Activated CD4-positive, alpha-beta memory T cell treated with anti-CD3 and anti-CD28 coated beads for 36 hours (primary cell): ENCODE measurements at places on chromosomes 3 and 15. TPM values are rescaled to one million over a fixed set of nuclear protein-coding genes. Genes with fewer than 3 reads are reported as not detected.

Gene BFSP2
- total RNA-seq = not detected

DNA sequence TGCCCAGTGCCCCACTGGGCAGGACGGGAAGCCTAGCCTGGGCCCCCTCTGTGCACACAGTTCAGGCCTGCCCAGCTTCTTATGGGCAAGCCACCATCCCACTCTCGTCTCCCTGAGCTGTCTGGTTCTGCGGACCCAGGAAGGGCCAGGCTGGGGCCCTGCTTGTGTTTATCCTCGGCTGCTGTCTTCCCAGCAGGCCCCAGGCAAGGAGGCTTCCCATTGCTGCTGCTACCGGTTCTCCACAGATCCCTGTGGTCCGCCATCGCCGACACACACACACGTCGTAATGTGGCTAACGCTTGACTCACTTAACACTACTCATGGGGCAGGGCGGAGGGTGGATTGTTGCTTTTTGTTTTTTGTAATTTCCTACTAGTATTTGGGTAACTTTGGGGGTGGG, 52.4 kb upstream of the SLC6A1 start:
- DNase-seq = no peak

- DNase-seq = no peak
Measured at GRCh38 chr3:169090559-169090958, 573.0 kb downstream of the MECOM start.

DNA sequence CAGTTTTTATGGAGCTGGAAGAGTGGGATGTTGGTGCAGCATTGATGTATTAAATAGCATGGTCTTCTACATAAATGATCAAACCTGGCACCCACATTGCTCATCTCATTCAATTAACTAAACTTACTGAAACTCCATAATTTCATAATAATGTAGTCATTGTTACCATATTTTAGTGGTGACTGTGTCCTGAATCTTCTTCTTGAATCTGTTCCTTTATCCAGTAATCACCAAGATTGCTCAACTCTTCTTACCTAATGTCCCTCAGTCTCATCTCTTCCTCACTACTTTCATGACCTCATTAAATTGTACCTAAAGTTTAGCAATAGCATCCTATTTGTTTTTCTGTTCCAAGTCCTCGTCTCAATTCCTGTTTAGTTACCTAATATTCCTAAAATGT, 69.8 kb downstream of the FGF7 start:
- no peak for DNase-seq

GRCh38 chr3:136211547-136211946, 15.4 kb upstream of the MSL2 start:
- DNase-seq = no peak

GRCh38 chr3:31695280-31696008, 162.7 kb downstream of the STT3B start:
- peak; percentile 52 for DNase-seq
